ENCODE measurements at places on chromosomes 5 and 9.

DNA sequence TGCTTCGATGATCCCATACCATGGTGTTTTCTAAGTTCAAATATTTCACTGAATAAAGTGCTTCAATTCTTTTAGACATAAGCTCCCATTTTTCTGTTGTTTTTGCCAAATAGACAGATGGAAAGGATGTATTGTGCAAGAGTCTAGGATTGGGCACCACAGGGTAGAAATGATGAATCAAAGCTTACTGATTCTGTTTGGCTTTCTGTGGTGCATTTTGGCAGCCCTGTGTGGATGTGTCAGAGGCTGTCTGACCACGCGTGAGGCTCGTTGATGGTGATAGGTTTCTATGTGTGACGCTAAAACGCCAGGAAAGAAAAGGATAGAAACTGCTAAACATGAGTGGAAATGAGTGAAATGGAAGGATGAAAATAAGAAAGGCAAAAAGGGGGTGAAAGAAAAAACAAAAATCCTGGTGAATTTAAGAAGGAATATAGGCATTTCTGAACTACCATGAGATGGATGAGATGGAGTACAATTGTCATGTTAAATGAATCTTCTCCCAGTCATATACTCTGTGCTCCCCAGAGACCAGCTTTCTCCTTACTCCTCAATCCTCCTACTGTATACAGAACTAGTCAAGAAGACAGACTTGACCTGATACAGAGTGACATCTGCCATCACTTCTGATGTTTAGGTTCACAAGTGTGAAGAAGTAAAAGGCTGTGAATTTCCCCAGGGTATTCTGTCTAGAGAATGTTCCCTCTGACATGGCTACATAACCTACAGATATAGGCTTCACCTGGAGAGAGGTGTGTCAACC lies 54.4 kb downstream of the ANKH start:
- DNase-seq, result no peak

DNA sequence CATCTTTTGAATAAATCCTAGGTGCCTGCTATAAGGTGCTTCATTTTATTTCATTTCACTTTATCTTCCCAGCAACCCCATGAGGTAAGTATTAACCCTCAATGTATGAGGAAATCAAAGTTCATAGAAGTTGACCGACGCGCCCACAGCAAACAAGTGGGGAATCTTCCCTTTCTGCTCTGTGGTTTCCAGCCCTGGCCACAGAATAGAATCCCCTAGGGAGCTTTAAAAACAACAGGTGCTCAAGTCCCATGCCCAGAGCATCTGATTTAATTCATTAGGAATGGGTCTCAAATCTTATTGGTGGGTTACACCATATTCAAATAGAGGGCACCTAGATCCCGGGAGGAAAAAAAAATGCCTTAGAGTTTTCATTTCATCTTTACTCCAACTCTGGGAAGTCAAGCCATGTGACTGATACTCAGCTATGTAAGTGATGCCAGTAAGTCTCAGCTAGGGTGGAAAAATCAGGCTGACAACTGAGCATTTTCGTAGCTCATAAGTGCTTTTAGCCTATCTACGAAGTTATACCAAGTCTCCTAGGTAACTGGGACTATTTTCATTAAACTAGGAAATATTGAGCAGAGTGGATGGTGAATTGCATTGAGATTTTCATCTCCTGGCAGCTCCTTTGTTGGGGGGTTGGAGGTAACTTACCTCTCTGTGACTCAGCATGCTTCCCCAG lies 353.4 kb upstream of the SLC30A5 start:
- DNase-seq, result peak; percentile 7

- peak; percentile 7 for DNase-seq
Measured at GRCh38 chr5:128084228-128085167, 932 bp downstream of the SLC12A2 start.

DNA sequence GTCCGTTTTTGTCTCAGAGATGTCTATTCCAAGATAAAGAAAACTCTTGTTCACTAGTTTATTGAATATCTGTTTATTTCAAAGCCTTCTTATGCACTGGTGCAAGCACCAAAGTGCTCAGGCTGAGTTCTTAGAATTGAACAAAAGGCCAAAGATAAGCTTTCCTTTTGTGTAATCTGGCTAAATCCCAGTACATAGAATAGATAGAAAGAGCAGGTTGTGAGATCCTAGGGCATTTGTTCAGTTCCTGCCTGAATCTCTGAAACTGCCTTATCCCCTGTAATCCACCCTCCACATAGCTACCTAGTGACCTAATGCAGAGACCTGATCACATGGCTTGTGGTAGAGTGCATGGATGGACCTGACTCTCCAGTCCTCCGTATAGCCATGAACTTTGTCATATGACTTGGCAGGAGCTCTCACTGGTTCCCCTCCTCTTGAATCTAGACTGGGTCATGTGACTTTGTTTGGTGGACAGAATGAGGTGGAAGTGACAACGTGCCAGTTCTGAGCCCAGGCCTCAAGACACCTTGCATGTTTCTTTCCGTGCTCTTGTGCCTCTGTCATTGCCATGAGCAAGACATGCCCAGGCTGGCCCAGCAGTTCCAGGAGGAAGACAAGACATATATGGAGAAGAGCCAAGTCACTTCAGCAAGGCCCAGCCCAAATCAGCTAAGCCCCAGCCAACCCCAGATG lies 139.3 kb upstream of the SHB start:
- DNase-seq, result no peak

DNA sequence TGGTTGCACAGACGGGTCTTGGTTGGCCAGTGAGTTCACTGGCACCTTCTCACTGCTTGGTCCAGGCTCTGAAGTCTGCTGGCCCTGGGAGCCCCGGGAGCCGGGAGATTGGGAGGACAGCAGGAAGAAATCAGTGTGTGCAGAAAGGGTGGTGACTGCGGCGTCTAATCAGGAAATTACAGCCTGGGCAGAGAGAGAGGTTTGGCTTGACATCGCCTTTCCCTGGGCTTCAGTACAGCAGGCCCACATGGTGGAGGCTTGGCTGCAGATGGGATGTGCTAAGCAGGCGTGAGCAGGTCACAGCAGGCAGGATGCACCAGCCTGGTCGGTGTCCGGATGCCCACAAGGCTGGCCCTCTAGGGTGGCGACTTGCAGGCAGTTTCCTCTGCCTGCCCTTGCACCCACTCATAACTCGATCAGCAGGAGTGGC lies 17.2 kb downstream of the PITX1 start:
- DNase-seq, result no peak

GRCh38 chr9:109506097-109506712 lies 8.1 kb upstream of the PTPN3 start:
- DNase-seq, result no peak

DNA sequence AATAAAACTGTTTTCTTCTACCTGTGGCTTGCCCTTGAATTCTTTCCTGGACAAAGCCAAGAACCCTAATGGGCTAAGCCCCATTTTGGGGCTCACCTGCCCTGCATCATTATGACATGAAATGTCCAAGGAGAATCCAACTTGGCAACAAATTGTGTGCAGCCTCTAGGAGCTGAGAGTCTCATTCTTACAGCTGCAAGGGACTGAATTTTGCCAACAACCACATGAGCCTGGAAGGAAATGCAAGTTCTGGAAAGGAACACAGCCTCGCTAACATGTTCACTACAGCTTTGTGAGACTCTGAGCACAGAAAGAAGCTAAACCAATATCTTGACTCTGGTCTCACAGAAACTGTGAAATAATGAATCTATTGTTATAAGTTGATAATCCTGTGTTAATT lies 94.8 kb upstream of the CDH12 start:
- DNase-seq, result no peak

GRCh38 chr9:114431770-114432169 lies 44.0 kb upstream of the AKNA start:
- DNase-seq, result no peak
